Stimulated activated CD8-positive, alpha-beta memory T cell treated with anti-CD3 and anti-CD28 coated beads, Interleukin-4, amount 100 ng/mL, for 1 hour (primary cell): ENCODE measurements at places on chromosomes 3 and 15.

DNA sequence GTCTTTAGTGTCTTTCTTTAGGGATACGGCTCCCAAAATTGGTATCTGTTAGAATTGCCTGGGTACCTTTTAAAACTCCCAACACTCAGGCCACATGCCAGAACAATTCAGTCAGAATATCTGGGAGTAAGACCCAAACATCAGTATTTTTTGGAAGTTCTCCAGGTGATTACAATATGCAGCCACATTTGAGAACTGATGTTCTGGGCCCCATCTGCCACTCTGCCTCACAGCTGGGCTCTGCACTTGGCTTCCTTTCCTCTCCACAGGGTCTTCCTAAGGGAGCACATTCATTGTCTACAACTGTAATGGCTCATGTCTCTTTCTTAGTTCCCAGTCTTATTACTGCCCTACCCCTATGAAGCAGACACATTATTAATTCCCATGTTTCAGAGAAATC, 394.5 kb downstream of the MFSD1 start:
- no peak for DNase-seq

GRCh38 chr3:71778353-71778752, 6.6 kb downstream of the PROK2 start:
- no peak for DNase-seq

GRCh38 chr3:58052373-58053273, 44.4 kb downstream of the FLNB start:
- no peak for DNase-seq

DNA sequence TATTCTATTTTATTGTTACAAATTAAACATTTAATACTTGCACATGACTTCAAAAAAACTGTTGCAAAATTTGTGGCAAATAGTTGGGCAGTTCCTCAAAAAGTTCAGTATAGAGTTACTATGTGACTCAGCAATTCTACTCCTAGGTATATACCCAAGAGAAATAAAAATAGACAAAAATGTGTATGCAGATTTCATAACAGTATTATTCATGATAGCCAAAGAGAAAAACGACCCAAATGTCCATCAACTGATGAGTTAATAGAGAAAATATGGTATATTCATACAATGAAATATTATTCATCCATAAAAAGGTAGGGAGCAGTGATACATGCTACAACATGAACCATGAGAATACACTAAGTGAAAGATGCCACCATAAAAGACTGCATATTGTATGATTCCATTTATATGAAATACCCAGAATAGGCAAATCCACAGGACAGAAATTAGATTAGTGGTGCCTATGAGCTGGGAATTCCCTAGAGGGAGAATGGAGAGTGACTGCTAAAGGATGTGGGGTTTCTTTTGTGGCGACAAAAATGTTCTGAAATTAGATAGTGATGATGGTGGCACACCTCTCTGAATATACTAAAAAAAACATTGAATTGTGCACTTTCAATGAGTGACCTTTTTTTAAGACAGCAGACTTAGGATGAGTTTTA, 31.6 kb upstream of the CLASP2 start:
- DNase-seq: no peak

DNA sequence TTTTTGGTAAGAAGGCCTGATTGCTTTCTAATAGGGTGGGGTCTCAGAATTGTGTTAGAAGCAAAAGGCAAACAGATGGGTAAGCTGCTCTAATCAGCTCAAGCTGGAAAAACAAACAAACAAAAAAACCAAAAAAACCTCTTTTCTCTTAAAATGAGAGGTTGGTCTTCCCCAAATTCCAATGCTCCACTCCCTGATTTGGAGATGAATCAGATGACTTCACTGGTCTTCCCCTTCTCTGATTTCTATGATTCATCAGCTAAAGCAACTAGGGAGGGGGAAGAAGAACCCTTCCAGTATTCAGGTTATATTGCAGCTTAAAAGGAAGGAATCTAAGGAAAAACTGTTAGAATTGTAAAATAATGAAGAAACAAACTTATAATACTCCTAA, 9.6 kb upstream of the ANXA2 start:
- no peak for DNase-seq
